Activated naive CD8-positive, alpha-beta T cell treated with anti-CD3 and anti-CD28 coated beads, Interleukin-2, amount 50 U/mL, for 16 hours (primary cell): ENCODE measurements at places on chromosomes 13 and 19.

DNA sequence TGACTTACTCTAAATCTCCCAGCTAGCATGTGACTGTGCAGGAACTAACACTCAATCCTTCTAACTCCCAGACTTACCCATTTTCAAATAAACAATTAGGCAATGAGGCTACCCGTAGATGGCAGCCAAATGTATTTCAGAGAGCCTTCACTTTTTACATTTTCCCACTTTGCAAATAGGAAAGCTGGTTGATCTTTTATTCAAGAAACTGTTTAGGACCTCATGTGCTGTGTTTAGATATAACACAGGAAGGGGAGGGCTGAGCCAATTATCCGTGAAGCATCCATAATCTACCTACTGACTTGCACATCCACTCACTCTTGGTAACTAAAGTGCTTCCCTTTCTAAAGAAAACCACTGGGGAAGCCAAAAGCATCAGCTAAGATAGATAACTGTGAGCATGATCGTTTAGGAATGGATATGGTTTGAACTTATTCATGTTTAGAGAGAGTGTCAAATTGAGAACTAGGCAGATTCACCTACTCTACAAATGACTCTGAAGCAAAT is 33.4 kb downstream of the MBNL2 start:
- DNase-seq = no peak

GRCh38 chr13:101649488-101650126 is 197.1 kb downstream of the ITGBL1 start:
- no peak for DNase-seq

DNA sequence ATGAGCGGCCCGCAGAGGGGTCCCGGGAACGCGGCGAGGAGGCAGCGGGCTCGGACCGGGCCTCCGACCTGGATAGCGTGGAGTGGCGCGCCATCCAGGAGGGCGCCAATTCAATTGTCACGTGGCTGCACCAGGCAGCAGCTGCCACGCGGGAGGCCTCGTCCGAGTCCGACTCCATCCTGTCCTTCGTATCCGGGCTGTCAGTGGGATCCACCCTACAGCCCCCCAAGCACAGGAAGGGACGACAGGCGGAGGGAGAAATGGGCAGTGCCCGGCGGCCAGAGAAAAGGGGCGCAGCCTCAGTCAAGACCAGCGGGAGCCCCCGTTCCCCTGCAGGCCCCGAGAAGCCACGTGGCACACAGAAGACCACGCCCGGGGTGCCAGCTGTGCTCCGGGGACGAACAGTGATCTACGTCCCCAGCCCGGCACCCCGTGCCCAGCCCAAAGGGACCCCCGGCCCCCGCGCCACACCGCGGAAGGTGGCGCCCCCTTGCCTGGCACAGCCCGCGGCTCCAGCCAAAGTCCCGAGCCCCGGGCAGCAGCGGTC is 10.7 kb downstream of the C19orf25 start:
- DNase-seq = no peak

GRCh38 chr13:114226088-114226487 is 8.6 kb upstream of the CDC16 start:
- DNase-seq = no peak

DNA sequence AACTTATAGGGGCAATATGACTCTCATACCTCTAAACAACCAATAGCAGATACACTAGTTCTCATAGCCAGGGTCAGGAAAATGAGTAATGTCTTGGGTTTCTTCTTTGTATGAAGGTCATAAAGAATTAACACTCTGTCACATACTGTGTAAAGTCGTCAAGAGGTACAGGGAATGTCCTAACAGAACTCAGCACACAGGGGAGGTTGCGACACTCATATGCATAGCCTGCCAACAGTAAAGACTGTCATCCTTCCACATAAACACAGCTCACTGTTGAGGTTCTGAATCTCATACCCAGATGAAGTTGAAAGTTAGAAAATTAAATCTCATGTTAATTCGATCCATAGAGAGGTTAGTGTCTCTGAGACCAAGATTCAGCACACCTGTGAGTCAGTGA is 34.2 kb upstream of the ZNF254 start:
- DNase-seq = no peak

DNA sequence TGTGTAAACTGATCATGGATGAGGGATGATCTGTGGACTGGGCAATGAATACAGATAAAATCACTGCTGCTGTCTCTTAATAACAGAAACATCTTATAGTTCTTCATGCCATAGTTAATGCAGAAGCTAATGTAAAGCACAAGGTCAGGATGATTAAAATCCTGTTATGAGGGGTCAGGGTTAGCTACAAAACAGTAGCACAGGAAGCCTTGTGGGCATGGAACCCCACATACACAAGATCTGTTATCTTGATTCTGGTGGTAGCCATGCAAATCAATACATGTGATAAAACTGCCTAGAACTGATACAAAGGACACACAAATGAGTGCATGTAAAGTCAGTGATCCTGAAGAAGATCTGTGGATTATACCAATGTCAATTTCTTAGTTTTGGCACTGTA is 96.4 kb downstream of the KLF12 start:
- no peak for DNase-seq

GRCh38 chr19:43310221-43310620 is 40.9 kb upstream of the PSG9 start:
- no peak for DNase-seq

GRCh38 chr13:113784645-113785024 is 25.6 kb downstream of the TMEM255B start:
- DNase-seq = no peak
